NCI-H1092 treated with DMSO at 0.1 percent for 48 hours (cell line): ENCODE measurements at places on chromosomes 5 and 9.
A peak's percentile ranks its signal among the peaks of the same experiment; 100 is the strongest.

DNA sequence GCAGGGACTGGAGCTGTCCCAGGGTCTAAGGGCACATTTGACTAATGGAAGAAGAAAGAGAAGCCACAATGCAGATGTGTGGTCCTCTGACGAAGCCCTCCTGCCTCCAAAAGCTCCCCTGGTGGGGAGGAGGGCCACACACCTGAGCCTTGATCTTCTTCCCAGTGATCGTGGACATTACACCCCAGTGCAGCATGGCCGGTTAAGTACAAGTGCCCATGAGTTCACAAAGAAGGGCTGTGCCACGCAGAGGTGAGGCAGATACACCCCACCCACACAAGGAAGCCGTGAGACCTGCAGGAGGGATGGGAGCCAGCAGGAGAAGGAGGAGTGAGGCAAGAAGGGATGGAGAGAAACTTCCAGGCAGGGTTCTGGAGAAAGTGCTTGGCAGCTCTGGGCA, 199.0 kb upstream of the MVB12B start:
- no peak for DNase-seq

DNA sequence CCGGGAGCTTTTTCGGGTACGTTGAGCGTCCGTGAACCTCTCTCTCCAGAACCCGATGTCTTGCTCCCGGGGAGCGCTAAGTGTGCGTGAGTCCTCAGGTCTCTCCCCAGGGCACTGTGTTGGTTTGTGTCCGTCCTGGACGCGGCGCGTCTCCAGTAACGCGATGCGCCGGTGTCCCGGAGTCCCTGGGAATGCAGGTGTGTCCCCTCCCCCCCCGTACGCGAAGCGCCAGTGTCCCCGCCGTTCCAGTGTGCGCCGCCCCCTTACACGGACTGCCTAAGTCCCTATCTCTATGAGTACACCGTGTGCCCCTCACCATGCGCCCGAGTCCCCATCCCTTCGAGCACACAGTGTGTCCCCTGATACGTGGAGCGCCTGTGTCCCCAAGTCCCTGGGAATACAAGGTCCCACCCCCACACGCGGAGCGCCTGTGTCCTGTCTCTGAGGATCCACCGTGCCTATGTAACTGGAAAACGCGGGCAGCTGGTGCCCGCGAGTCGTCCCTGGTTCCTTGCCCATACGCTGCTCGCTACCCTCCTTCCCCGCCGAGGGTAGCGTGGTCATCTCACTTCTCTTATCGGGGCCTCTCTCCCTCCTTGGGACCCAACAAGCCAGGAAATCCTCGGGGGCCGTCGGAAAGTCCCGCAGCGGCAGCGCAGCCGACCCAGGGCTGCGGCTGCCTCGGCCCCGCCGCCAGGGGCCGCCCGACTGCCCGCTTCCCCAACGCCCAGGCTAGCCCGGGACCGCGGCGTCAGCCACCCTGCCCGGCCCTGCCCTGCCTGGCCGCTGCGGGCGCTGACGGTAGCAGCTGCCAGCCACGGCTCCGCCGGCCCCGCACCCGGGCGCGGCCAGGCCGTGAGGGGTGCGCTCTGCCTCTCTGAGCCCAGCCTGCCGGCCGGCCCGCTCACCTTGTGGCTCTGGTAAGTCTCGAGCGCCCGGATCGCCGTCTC, 709 bp downstream of the ELL2 start:
- peak; percentile 36 for DNase-seq

DNA sequence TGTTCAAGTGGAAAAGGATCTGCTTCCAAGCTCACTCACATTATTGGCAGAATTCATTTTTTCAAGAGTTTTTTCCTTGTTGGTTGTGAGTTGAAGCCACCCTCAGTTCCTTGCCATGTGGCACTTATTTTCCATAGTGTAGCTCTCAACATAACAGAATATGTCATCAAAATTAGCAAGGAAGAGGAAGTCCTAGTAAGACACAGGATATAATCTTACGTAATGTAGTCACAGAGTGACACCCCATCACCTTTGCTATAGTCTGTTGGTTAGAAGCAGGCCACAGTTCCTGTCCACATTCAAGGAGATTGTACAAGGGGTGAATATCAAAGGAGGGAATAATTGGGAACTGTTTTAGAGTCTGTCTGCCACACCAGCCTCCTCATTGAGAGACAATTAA, 15.7 kb downstream of the IRGM start:
- no peak for DNase-seq

DNA sequence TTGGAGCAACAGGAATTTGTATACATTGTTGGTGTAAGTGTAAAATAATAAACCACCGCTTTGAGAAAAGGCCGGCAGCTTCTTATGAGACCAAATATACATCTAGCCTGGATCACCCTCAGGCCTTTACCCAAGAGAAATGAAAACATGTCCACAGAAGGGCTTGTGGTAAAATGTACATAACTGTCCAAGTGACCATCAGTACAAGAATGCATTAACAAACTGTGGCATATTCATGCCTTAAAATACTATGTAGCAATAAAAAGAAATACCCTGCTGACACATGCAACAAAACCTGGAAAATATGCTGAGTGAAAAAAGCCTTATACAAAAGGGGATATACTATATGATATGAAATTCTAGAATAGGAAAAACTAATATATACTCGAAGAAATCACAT, 311.9 kb upstream of the TRPC7 start:
- DNase-seq: no peak

DNA sequence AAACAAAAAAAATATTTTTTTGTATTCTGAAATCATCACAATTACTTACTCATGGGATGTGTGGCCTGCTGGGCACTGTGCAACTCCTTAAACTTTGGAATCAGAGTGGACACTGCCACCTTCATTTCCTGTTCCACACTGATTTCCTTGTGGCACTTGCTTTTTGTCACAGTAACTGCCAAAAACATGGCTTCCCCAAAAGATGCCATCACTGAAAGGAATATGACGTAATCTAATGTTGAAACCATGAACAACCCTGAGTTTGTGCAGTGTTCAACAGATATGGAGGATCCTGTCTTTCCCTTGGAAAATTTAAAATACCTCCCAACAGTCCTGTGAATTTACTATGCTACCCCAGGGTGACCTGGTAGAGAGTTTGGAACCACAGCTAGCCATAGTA, 12.6 kb upstream of the IL12B start:
- DNase-seq: no peak

GRCh38 chr5:139676951-139677735, 29.0 kb downstream of the CXXC5 start:
- DNase-seq: peak; percentile 42

DNA sequence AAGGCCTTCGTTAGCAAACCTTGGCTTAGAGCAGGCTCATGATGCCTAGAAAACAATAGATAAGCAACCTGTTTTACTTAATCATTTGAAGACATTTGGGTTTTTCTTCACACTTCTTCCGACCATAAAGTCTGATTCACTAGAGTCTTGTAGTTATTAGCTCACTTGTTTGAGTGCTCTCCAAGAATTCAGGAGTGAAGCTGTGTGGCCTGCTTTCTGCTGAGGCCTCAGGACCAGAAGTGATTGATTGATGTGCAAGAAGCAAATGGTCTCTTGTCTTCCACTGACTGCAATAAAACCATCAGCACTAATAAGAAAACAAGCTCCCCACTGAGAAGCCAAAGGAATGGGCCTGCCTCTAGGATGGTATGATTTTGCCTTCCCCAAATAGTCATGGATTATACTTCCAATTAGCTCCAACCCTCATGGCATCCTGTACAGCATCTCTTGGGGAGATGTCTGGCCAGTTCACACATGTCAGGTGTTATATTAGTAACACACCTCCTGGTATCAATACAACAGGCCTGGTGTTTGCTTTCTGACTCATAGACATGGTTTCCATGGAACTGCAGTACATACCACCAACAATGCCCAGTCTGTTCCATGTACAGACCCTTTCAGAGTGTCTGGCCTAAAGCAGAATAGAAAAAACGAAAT, 317.6 kb downstream of the CWC27 start:
- DNase-seq: no peak

DNA sequence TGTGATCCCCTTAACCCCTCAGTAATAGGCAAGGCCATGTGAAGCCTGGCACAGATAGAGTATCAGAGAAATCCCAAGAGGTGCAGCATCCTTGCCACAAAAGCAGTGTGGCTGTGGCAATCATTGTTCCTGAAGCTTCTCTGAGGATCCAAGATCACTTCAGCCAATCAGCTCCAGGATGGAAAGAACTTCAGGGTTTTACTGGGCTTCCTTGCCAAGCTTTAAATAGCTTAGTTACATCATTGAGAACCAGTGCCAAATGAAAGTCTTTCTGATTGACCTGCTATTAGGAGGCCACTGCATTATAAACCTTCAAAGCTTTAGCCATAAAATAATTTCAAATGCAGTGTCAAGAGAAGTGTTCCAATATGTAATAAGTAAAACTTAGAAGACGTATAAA, 430.6 kb downstream of the PIK3R1 start:
- DNase-seq: no peak

DNA sequence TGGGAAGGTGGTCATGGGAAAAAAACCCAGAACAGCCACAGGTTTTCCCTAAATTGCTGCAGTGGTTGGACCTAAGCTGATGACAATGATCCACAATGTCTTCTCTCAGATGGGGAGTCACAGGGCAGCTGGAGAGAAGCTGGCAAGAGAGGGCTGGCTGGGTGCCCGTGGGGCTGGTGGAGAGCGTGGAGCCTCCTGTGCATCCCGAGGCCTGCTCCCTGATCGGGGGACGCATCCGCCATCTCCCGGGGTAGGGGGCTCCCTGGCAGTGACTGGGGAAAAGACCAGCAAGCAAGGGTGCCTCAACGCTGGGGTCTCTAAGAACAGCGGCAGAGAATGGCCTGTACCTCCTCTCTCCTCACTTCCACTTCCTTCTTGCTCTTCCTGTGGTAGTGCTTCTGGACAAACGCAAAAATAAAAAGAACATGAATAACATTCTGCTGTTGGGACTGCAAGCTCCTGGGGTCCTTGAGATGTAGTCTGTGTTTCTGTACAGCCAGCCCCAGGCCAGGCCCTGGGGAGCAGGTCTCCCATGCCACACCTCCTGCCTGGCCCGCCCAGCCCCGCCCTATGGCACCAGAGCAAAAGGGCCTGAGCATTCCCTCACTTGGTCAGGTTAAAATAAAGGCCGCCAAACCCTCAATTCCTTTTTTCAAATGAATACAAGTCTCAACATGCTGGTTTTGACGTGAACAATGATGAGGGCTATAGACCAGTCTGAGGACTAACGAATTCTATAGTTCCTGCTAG, 7.0 kb upstream of the MRNIP start:
- DNase-seq: no peak

DNA sequence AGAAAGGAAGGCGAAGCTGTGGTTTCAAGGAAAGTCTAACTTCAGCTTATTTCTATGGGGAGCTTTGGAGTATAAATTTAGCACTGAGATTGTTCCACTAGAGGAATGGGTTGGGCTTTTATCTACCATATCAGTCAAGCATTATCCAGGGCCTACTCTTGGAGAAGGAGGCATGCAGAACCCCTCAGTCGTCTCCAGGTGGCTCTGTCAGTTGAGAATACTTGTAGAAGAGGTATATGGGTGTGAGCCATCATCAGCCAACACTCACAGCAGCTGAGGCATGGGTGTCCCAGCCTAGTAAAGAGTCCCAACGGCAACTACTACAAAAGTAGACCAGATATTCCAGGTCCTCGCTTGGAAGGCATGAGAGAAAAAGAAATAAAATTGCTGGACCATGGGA, 548.5 kb upstream of the GRAMD2B start:
- DNase-seq: no peak

DNA sequence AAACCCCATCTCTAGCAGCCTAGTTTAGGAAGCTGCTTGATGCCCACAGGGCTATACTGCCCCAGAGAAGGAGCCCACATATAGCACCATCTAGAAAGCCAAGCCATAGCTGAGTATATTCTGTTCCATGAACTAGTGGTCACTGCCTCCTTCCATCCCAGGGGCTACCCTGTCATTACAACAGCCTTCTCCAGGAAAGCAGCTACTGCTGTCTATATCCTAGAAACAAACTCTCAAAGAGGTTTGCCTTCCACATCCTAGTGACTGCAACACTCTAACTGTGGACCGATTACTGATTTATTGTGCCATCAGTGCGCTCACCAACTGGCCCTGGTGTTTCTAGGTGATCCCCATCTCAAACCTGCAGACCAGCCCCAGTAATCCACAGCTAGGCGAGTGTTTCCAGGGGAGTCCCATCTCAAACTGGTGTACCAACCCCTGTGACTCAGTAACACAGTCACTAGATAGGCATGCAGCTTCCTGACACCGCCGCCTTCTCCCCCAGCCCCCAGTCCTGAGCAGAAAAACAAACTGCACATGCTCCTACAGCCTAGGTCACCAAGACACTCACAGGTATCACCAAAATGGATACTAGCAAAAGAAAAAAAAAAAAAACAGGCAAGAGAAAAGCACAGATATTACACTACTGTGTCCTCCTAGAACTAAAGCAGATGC, 14.8 kb downstream of the SPTLC1 start:
- no peak for DNase-seq

DNA sequence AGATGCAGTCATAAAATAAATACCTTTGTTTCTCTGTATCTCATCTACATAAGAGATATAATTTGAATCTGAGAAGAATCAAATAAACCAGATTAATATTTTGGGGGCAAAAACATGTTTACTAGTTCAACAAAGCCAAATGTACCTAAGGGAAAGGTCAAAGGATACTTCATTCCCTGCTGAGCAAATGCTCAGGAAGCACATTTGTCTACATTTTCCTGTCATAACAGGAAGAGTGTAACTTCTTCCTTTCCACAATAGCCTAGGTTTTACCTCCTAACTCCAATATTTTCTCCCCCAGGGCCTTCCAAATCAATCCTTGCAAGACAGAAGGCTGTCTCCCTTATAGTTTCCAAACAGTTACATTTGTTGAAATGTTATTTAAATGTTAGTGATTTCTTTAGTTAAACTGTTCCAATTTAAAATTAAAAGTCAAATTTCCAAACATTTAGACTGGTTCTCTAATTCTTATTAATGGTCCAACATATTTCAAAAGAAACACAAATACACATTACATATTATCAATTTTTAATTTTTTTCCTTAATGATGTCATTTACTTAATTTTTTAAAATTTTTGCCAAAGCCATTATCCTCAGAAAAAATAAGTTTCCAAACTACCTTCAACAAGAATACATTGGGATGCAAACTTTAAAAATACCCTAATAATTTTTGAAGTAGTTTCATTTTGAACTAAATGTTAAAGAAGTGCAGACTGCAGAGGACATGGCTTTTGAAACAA, 67.8 kb downstream of the MEF2C start:
- DNase-seq: no peak

DNA sequence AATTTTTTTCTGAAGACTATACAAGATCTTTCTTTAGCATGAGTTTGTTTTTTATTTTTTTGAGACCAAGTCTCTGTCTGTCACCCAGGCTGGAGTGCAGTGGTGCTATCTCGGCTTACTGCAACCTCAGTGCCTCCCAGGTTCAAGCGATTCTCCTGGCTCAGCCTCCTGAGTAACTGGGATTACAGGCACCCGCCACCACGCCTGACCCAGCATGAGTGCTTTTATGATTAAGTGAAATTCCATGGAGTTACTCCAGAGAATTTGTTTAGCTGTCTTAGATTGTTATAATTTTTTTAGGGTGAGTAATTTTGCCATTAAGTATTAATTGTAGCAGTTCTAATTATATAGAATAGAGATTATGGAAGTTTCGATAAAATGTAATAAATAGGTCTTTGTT, 14.3 kb downstream of the YTHDC2 start:
- no peak for DNase-seq
